ENCODE measurements at places on chromosomes 6 and 20. TPM values are rescaled to one million over a fixed set of nuclear protein-coding genes. Genes with fewer than 3 reads are reported as not detected.

SALL4 gene
- 1.3 TPM for total RNA-seq

IPCEF1 gene
- total RNA-seq = not detected

IL17A gene
- total RNA-seq = not detected

MAP7 gene
- total RNA-seq = 32.5 TPM

TAF11 gene
- total RNA-seq = 20.7 TPM

RRAGD gene
- 3.3 TPM for total RNA-seq

SIRPA gene
- 25.2 TPM for total RNA-seq

REM1 gene
- 0.20 TPM for total RNA-seq

IP6K3 gene
- total RNA-seq = not detected

USP49 gene
- total RNA-seq = 1.1 TPM

SLC17A2 gene
- not detected for total RNA-seq

SIGLEC1 gene
- not detected for total RNA-seq

BPIFB1 gene
- total RNA-seq = not detected

SPATS1 gene
- not detected for total RNA-seq

MARCKS gene
- total RNA-seq = 10.6 TPM

NKX2-2 gene
- not detected for total RNA-seq

CFAP206 gene
- 0.17 TPM for total RNA-seq

ZBP1 gene
- not detected for total RNA-seq

PEX6 gene
- 5.0 TPM for total RNA-seq

C20orf141 gene
- 0.36 TPM for total RNA-seq

C20orf204 gene
- total RNA-seq = 0.54 TPM

TRIM10 gene
- total RNA-seq = not detected

SEMG1 gene
- not detected for total RNA-seq

PRR18 gene
- not detected for total RNA-seq

APOM gene
- total RNA-seq = 2.9 TPM

TRIM31 gene
- total RNA-seq = 1.7 TPM

GRM1 gene
- 0.07 TPM for total RNA-seq

TRIM26 gene
- total RNA-seq = 26.6 TPM

KLHDC3 gene
- total RNA-seq = 30.4 TPM

MLIP gene
- total RNA-seq = not detected

LSM2 gene
- total RNA-seq = 77.8 TPM

HRH3 gene
- not detected for total RNA-seq

KHDRBS2 gene
- total RNA-seq = not detected

ATP6V1G2 gene
- total RNA-seq = 0.48 TPM

MYB gene
- 1.3 TPM for total RNA-seq

GPLD1 gene
- 1.3 TPM for total RNA-seq

PLAGL1 gene
- total RNA-seq = 7.6 TPM

NHLRC1 gene
- total RNA-seq = 2.2 TPM

FHL5 gene
- not detected for total RNA-seq

Measured in A549 treated with RU486 at 1 μM for 4 hours (cell line).